ENCODE measurements at places on chromosomes 2 and 18. TPM values are rescaled to one million over a fixed set of nuclear protein-coding genes. Genes with fewer than 3 reads are reported as not detected.

GRCh38 chr2:53600815-53601214 lies 166.8 kb upstream of the CHAC2 start:
- DNase-seq, result no peak

DNA sequence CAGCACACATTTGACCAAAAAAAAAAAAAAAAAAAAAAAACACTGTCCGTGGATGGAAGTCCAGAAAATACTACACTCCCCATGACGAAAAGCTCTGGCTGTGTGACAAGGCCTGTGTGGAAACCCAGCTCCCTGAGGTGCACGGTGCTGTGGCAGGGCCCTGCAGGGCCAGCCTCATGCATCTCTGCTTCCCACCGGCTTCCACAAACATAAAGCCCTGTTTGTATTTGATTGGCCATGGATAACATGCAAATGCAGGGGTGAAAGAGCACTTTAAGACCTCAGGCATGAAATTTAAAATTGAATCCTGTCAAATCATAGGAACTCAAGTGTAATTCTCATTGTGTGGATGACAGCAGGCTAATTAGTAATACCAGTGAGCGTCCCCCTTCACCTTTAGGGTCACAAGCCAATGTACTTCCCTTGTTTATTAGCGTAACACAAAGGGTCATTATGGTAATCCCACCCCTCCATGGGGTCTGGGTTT lies 757.2 kb downstream of the GALR1 start:
- no peak for DNase-seq

GRCh38 chr18:7304061-7304370 lies 73.1 kb downstream of the LRRC30 start:
- DNase-seq, result no peak

ZNF513 gene
- total RNA-seq, result 13.5 TPM

GRCh38 chr2:188032786-188033185 lies 258.9 kb upstream of the GULP1 start:
- no peak for DNase-seq

- no peak for DNase-seq
These were observed 55.1 kb upstream of the SIX3 start for GRCh38 chr2:44886414-44886813.

TUBA3E gene
- total RNA-seq, result not detected

- DNase-seq, result no peak
These were observed 13.4 kb upstream of the MAT2A start for GRCh38 chr2:85525567-85525966.

DNA sequence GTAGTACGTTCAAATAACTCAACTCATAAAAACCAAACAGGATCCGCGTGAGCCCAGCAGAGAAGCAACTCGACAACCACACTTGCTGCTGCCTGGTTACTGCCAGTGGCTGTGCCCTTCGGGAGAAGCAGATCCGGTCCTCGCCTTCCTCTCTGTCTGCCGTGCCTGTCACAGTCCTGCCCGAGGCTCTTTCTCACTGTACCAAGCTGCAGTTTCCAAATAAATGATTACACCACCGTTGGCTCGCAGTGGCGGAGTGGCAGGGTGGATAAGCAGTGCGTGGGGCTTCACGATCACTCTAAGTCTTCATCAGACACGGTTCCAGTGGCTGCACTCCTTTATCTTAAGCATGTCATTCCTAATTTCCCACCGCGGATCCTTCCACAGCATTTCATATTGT lies 26.1 kb upstream of the SALL3 start:
- DNase-seq, result no peak

PID1 gene
- 48.6 TPM for total RNA-seq

DNA sequence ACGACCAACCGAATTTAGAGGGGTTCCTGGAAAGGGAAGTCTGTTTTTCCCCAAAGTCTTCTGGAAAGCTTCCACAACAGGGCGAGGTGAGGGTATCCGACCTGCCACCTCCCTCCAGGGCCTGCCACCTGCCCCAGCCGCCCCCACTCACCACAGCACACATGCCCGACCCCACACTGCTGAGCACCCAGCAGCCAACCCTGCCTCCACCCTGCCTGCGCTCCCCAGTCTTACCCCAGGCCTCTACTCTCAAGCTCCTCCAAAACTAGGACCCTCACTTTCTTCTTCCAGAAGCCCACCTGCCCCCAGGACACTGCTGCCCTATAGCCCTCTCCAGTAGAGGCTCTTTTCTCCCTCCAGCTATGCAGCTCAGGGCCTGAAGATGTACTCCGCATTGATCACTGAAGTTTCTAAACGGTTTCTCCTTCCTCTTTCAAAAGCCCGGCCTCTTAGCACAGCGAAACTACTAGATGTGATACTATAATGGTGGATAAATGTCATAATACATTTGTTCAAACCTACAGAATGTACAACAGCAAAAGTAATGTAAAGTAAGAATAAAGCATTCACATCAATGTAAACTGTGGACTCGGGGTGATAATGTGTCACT lies 128.8 kb upstream of the SLC1A4 start:
- no peak for DNase-seq

NXPH2 gene
- total RNA-seq, result not detected

VRK2 gene
- 15.9 TPM for total RNA-seq

MOCOS gene
- total RNA-seq, result 10.2 TPM

MARCHF4 gene
- not detected for total RNA-seq

IL1A gene
- total RNA-seq, result not detected

All from tibial nerve (tissue), 4 donors.